ENCODE measurements at places on chromosomes 5 and 9.

GRCh38 chr5:78768781-78769380 lies 120.3 kb upstream of the LHFPL2 start:
- DNase-seq = no peak

- no peak for DNase-seq
Observed at GRCh38 chr5:14190194-14191164, 47.3 kb downstream of the TRIO start.

- DNase-seq = no peak
Observed at GRCh38 chr5:152004095-152004494, 79.4 kb upstream of the GLRA1 start.

GRCh38 chr9:114709636-114710035 lies 27.6 kb upstream of the TEX48 start:
- no peak for DNase-seq

GRCh38 chr9:93122721-93123221 lies 11.3 kb downstream of the NINJ1 start:
- DNase-seq = no peak

- DNase-seq = no peak
Observed at GRCh38 chr5:181173027-181173419, 25.6 kb downstream of the OR2V2 start.

- no peak for DNase-seq
Observed at GRCh38 chr9:135256581-135257354, 169.3 kb downstream of the OLFM1 start.

- no peak for DNase-seq
Observed at GRCh38 chr5:119078071-119078846, 7.4 kb downstream of the DMXL1 start.

DNA sequence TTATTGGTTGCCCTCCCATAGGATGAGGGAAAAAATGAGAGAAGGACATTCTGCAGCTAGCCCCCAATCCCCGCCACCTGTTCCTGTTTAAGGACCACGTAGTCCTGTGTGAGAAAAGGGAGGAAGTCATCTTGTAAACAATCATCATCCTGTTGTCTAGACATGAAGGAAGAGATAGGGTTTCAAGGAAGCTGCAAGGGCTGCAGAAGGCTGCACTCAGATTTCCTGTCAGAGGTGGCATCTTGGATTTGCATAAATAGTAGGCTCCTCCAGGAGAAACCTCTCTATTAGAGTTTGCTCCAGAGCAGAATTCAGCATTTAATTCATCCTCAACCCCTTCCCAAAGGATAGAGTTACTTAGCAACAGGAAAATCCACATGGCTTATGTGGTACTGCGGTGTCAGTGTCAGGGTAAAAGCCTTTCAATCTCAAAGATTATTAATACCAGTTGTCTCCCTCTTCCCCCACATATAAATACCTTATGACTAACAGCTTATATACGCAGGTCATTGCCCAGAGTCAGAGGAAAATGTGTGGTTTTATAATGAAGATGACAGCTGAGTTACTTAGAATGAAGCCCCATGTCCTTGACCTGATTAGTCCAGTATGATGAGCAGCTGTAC lies 4.6 kb upstream of the DNAJC18 start:
- DNase-seq = no peak

Data from central memory CD8-positive, alpha-beta T cell (primary cell).